ENCODE measurements at places on chromosomes 5 and 9. TPM values are rescaled to one million over a fixed set of nuclear protein-coding genes. Genes with fewer than 3 reads are reported as not detected.

GRCh38 chr9:114532561-114533237 lies 27.4 kb upstream of the WHRN start:
- DNase-seq: no peak

DNA sequence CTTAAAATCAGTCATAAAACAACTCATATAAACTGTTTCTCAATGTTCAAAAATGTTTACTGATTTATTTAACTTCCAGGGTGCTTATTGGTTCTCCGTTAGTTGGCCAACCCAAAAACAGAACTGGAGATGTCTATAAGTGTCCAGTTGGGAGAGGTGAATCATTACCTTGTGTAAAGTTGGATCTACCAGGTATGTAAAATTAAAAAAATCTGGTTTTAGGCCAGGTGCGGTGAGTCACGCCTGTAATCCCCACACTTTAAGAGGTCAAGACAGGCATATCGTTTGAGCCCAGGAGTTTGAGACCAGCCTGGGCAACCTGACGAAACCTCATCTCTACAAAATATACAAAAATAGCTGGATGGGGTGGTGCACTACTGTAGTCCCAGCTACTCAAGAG lies 73.7 kb downstream of the ITGA1 start:
- no peak for DNase-seq

DNA sequence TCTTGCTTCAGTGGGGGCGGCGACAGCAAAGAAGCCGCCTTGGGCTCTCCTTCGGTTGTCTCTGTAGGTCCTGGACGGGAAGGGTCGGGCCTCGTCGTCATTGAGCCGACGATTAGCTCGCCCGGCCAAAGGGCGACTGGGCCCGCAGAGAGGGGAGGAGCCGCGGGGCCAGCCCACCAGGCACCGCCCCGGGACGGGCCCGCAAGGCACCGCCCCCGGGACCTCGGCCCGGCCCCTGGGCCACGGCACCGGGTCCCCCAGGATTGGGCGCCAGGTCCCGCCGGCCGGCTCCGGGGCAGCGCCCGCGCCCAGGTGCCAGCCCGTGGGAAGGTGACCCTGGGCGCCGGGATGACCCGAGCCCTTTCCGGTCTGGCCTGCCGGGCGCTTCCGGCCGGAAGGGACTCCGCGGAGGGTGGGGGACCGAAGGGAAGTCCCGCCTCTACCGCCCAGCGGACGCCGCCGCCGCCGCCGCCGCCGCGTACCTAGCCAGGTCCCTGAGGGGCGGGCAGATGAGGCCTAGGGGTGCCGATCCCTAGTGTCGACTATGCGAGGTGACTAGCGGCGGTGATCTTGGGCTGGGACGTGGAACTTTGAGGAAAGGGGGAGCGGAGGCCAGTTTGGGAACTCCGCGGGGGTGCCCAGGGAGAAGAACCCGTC lies at the start of the genes GBA2 and RGP1:
TSS of gene GBA2 (minus strand) at position 371 of the 657 bp plus-strand sequence. CDS start 524 bp downstream, outside the sequence.
TSS of gene RGP1 (plus strand) at position 430 of the 657 bp plus-strand sequence. CDS start 469 bp downstream, outside the sequence.
- DNase-seq: peak; percentile 83

Gene IL13
- polyA plus RNA-seq: not detected

Gene COL23A1
- polyA plus RNA-seq: 4.1 TPM

DNA sequence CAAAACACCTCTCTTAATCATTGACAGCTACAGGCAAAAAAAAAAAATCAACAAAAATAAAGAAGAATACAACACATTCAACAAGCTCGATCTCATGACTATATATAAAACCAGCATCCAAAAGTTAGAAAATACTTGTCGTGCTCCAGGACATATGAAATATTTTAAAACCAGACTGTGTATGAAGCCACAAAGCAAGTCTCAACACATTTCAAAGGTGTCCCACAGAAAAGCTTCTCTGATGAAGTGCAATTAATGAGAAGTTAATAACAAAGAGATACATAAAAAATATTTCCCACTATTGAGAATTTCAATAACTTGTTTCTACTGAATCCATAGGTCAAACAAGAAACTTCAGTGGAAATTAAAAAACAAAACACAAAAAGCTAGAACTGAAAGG lies 178.7 kb downstream of the PLK2 start:
- no peak for DNase-seq

Gene CYLC2
- not detected for polyA plus RNA-seq

GRCh38 chr9:138117101-138117750 lies 239.6 kb downstream of the CACNA1B start:
- peak; percentile 42 for DNase-seq
